ENCODE measurements at places on chromosomes 1 and 21.
A peak's percentile ranks its signal among the peaks of the same experiment; 100 is the strongest.

DNA sequence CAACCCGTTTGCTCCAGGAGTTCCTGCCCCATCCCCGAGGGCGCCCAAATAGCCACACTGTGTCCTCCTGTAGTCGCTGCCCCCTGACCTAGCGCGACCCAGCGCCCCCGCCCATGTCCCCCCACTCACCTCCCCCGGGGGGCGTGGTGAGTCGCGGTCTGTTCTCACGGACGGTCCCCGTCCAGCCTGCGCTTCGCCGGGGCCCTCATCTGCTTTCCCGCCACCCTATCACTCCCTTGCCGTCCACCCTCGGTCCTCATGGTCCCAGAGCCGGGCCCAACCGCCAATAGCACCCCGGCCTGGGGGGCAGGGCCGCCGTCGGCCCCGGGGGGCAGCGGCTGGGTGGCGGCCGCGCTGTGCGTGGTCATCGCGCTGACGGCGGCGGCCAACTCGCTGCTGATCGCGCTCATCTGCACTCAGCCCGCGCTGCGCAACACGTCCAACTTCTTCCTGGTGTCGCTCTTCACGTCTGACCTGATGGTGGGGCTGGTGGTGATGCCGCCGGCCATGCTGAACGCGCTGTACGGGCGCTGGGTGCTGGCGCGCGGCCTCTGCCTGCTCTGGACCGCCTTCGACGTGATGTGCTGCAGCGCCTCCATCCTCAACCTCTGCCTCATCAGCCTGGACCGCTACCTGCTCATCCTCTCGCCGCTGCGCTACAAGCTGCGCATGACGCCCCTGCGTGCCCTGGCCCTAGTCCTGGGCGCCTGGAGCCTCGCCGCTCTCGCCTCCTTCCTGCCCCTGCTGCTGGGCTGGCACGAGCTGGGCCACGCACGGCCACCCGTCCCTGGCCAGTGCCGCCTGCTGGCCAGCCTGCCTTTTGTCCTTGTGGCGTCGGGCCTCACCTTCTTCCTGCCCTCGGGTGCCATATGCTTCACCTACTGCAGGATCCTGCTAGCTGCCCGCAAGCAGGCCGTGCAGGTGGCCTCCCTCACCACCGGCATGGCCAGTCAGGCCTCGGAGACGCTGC lies 1.1 kb downstream of the HTR6 start:
- no peak for DNase-seq

- no peak for DNase-seq
These were observed 36.9 kb upstream of the IFI16 start for GRCh38 chr1:158972841-158973240.

GRCh38 chr21:22650226-22650625 lies 1652.0 kb downstream of the NCAM2 start:
- DNase-seq = no peak

- peak; percentile 42 for DNase-seq
These were observed 52.6 kb upstream of the EPS8L3 start for GRCh38 chr1:109816175-109816811.

- no peak for DNase-seq
These were observed 473.0 kb upstream of the VAMP3 start for GRCh38 chr1:7298145-7298544.

DNA sequence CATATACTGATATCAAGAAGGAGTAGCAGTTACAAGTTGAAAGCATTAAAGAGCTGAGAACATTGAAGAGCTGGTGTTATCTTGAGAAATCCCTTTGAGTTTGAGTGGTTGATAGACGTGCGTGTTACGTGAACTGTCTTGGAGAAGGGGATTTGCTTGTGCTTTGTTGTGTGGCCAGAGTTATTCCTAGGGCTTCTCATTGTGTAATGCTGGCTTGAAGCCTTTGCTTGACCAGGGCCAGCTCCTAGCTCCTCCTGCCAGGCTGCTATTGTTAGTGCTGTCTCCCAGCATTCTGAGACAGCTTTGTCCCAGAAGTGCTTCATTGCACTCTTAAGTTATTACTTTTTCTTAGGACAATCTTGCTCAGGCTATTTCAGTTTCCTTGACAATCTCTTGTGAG lies 116.2 kb upstream of the KCNK2 start:
- no peak for DNase-seq

DNA sequence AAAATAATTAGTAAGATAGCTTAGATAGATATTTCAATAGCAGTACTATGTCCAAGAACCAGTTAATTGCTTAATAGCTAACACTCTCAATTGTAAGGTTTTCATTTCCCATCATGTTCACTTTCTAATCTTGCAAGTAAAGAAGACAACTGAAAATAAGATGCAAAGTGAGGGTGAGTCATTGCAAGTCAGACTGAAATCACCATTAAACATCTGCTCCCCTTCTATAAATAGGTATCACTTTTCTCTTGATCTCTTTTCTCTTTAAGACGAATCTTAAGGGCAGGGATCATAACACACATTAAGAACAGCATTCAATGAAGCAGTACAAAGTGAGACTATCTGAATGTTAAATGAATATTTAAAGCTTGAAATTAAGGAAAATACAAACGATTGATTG lies 40.4 kb downstream of the UBR4 start:
- no peak for DNase-seq

GRCh38 chr1:231420299-231420958 lies 1.7 kb downstream of the EGLN1 start:
- no peak for DNase-seq

DNA sequence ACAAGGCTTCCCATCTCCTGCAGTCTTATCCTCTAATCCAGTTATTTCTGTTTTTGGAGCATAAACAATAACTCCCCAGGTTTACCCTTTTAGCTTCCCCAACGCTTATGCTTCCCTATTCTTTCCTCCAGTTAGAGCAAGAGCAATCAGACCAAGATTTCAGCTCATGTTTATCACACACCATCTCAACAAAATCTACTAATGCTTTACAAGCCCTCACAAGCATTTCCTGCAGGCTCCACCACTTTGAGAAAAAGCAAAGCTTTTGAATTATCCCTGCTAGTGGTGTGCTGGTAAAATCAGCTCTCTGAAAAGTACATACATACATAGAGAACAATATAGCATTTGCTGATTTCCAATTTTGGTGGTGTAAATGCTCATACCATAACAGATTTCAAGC lies 92.9 kb downstream of the EDEM3 start:
- no peak for DNase-seq

GRCh38 chr1:198642983-198643382 lies 4.1 kb downstream of the PTPRC start:
- DNase-seq = no peak

GRCh38 chr1:56286956-56287355 lies 292.4 kb downstream of the PLPP3 start:
- no peak for DNase-seq

- DNase-seq = no peak
These were observed 23.8 kb upstream of the KCNA10 start for GRCh38 chr1:110542725-110543124.

DNA sequence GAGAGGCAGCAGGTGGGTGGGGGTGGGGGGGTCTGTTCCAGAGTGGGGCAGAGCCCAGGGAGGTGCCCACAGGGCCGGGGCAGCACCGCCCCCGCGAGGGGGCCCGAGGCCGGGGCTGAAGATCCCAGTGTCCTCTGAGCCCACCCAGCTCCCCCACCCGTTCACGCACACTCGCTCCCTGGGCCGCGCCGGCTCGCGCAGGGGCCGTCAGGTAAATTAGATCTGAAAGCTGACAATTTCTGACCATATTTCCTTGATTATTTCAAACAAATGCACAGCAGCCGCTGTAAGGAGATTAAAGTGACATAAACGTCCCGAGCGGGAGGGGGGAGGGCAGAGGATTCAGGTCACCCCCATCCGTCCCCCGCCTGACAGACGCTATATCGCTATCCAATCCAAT lies 118.0 kb downstream of the CASZ1 start:
- no peak for DNase-seq

- no peak for DNase-seq
These were observed 55.0 kb downstream of the ALG14 start for GRCh38 chr1:95017775-95018174.

Data from transverse colon (tissue), 4 donors.